AG10803 (cell line): ENCODE measurements at places on chromosomes 2 and 18.
A peak's percentile ranks its signal among the peaks of the same experiment; 100 is the strongest.

- DNase-seq: no peak
These were observed 3.1 kb upstream of the NCK2 start for GRCh38 chr2:105741617-105742016.

- no peak for DNase-seq
These were observed 1.6 kb upstream of the ZNF385B start for GRCh38 chr2:179862898-179863458.

DNA sequence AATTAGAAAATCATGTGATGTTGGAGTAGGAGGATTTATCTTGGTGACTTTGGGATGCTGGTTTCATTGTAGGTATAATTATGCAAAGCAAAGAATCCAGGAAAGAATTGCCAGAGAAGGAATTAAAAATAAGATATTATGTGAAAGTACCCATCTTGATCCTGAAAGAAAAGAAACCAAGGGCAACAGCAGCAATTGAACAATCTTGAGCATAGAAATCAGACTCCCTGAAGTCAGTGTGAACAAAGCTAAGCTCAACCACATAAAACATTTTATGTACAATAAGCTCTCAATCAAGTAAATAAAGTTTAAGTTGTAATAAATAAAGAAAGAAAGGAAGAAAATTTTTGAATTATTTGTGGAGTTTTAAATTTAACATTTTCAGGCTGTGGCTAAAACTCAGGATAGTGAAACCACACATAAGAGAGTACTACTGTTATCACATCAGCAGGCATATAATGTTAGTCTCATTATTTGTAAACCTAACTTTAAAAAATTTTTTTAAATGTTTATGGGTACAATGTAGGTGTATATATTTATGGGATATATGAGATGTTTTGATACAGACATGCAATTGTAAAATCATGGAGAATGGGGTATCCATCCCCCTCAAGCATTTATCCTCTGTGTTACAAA, 32.8 kb upstream of the GPR55 start:
- no peak for DNase-seq

DNA sequence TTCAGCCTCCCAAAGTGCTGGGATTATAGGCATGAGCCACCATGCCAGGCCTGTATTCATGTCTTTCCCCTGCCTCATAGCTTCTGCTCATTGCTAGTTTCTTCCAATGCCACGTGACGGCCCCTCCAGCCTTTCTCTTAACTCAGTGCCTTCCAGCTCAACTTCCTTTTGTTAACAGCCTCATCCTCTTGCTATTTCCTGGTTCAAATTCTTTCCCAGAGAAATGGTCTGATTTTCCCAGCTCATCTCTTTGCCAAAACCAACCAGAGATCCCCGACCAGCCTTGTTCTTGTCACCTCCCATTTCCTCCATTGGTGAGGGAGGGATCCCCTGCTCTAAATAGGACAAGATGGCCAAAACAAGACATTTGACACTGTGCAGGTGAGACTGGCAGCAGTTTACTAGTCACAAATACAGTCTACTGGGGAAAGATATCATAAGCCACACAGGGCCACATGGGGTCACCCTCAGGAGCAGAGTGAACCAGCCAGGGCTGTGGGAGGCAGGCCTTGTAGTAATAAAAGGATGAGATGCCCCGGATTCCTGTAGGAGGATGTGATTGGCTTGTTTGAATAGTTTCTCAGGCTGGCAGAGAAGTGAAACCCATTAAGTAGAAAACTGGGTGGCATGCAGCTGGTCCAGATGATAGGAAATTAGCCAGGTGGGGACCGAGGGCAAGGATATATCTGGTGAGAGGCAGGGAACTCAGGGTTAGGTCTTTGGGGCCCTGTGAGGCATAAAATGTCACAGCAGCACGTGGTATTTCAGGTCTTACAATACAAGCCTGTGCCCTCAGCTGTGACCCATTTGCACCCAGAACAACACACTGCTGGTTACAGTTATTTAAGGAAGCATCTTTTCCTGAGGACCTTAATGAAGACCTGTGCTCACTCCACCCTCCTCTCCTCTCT, 6.4 kb downstream of the CD207 start:
- peak; percentile 69 for DNase-seq

DNA sequence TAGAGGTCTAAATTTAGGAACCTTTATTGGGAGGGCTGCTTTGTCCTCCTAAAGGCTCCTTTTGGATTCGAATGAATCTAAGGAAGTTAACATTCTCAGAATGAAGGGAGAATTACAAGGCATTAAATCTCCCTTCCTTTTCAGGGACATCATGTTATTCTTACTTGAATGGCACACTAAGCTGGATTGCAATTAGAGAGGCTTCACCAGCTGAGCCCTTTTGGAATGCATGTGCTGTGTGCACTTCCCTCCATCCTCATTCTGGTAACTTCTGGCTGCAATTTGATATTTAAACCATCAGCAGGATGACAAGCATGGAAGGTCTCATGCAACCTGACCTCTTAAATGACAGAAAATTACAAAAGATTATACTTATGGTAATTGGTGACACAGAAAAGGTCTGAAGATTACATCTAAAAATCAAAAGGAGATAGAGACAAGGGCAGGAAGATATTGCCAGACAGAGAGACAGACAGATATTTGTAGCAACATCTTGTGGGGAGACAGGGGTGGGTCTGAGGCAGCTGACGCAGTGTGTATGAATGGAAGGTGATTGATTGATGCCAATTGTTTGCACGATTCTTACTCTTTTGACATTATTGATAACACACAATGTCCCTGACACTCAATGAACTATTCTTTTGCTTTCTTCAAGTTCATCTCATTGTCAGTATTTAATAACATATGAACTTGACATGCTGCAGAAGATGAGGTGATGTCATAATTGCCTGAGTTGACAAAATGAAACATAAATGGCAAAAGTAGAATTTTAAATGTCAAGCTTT, 570.8 kb upstream of the GYPC start:
- DNase-seq: no peak

DNA sequence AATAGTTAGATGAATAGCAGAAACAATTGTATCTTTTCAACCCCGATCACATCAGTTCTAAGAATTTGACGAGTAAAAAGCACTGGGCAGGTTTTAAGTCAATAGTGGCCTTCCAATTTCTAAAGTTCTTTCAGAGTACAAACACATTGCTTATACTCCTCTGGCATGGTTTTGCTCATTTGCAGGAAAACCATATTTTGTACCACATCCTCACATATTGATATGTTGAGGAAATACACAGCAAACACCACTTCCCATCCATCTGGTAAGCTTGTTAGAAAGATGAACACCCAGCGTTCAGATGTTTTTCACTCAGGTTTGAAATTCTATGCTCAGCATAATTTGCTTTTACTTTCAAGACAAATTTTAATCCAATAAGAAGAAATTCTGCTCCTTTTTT, 344.6 kb upstream of the ACVR2A start:
- DNase-seq: no peak

GRCh38 chr18:8799001-8799400, 93.6 kb downstream of the MTCL1 start:
- peak; percentile 73 for DNase-seq

- peak; percentile 42 for DNase-seq
These were observed 176.7 kb upstream of the PKDCC start for GRCh38 chr2:41871080-41871479.

DNA sequence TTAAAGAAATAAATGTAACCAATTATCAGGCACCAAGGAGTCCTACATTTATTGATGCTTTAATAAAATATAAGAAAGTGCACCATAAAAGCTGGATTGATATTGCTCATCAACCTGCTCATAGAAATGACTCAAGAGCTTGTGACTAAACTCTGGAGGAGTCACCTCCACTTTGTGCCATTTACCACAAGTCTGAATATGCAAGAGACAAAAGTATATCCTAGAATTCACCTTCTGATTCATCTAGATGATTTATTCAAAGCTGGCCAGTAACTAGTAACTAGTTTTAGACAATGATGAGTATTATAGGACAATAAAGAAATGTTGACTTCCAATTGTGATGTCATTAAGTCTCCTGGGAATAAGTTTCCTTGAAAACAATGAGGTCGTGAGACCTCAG, 146.0 kb upstream of the SOX11 start:
- DNase-seq: no peak

DNA sequence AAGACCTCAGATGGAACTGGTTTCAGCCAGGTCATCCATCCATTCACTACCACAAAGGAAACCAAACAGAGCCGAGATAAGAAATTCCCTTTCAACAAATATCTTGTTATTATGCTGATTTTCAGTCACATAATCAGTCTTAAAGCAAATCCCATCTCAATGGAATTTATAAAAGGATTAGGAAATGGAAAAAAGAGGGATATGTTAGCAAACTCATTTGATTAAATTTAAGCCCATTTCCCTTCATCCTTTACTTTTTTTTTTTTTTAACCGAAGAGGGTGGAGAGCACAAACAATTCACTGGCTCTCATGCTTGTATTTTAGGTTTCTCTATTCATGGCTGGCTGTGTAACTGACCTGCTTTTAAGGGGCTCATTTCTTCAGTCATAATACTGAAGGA, 109.0 kb upstream of the GATA6 start:
- DNase-seq: no peak

DNA sequence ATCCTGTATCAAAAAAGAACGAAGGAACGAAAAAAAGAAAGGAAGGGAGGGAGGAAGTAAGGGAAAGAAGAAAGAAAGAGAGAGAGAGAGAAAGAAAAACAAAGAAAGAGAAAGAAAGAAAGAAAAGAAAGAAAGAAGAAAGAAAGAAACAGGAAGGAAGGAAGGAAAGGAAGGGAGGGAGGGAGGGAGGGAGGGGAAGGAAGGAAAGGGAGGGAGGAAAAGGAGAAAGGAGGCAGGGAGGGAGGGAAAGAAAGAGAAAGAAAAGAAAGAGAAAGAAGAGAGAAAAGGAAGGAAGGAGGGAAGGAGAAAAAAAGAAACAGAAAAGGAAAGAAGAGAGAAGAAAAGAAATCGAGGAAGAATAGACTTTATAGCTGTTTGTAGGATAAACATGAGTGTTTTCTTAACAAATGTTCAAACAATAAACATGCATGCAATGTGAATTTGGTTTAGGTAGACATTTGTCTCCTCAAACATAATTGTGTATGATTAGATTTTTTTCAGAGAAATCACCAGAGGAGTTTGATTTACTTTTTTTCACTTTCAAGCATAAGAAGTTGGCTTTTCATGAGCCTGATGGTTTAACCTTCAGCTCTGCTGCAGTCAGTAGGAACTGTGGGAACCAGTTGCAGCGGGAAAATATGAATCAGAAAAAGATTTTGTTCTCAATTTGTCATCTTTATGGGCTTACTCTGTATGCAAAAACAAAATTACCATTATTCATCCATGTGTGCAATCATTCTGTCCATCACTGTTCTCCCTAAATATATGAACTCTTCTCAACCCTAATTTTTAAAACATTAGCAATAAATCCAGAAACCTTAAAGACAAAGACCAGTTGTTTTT, 71.6 kb downstream of the PRKRA start:
- no peak for DNase-seq

DNA sequence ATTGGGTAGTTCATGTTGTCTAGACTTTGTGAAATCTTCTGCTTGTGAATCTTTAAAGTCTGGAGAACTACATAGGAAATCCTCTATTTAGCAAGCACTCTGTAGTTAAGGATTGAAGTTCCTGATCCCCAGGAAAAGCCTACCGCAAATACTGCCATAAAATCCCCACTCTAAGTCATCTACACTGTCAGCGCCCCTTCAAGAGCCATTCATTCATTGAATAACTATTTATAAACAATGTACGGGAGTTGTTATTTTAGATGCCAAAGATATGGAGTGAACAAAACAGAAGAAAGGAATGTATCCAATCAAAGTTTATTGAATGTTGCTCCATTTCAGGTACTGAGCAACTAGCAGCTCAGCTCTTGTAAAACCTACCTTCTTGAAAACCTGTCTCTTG, 36.5 kb upstream of the SLC39A10 start:
- DNase-seq: peak; percentile 22

DNA sequence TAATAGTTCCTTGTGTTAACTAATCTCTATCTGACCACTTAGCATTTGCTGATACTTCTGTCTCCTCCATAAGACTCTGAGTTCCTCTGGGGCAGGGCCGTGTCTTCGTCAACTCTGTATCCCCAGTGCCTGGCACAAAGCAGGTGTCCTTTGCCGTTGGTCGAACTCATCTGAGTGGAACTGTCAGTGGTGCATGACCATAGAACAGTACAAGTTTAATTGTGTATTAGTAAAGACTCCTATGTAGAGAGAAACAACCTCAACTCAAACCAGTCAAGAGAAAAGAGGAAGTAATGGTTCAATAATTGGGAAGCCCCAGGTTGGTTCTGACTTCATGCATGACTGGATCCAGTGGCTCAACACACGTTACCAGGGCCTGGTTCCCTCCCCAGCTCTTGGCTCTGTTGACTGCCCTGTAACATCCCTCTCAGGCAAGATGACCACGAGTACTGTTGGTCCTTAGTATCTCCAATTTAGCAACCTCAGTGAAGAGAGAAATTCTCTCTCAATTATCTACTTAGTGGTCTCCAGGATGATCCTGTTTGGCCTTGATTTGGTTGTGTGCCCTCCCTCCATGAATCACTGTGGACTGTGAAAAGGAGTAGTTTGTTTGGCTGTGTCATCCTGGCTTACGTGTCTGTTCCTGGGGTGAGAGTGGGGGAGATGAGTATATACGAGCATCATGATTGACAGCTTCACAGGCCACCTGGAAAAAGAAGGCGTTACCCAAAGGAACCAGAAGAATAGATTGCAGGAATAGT, 58.5 kb upstream of the MSH6 start:
- DNase-seq: no peak

DNA sequence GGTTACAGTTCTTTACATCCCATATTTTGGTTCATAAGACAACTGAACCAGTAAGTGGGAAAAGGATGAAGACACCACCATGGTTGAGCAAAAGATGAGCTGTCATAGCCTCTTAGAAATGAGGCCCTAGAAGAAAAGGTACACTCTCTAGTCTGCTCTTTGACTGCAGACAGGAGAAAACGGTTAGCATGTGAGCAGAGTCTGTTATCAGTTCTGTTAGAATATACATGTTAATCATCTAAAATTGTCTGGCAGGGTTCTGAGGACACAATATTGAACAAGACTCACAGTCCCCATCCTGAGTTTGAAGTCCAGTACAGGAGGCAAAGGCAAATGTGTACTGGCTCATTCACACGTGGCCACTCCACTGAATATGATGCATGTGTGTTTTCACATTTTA, 78.1 kb downstream of the MBOAT2 start:
- DNase-seq: no peak

GRCh38 chr2:134642938-134643337, 75.9 kb downstream of the TMEM163 start:
- no peak for DNase-seq

DNA sequence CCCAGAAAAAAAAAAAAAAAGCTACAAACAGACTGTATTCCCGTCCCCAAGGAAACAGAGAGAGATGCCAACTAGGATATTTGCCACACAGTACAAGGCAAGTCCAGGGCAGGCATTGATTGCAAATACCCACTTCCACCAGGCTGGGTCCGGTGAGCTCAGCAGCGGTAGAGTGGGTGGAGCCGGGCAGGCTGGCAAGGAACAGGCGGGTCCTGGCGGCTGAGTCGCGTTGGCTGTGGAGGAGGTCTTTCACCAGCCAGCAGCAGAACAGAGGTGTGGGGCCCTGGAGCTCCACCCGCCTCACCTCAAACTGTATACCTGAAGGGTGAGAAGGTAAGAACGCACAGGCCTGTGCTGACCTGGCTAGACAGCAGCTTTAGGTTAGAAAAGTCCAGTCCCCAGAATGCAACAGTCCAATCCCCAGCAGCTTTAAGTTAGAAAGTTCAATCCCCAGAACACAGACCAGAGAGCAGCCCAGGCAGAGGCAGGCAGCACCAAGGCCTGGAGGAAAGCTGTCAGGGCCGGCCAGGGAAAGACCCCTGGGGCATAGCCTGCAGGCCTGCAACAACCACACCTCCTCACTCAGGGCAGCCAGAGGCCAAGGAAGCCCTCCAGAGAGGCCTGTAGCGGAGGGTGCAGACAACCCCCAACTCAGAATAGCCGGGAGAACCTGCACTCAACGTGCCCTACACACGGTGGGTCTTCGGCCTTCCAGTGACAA, 21.9 kb upstream of the MTERF4 start:
- no peak for DNase-seq
